ENCODE measurements at places on chromosomes 7 and 10. TPM values are rescaled to one million over a fixed set of nuclear protein-coding genes. Genes with fewer than 3 reads are reported as not detected.

GRCh38 chr7:112411186-112411795, 39.0 kb upstream of the IFRD1 start:
- no peaks in the 10 kb centered on the region for H3K4me1 ChIP-seq
- H3K36me3 ChIP-seq = no peaks in the 10 kb centered on the region
- no peaks in the 10 kb centered on the region for H3K27me3 ChIP-seq
- no peak overlapping the region for H3K4me3 ChIP-seq
- DNase-seq = no peak

Gene CPED1
- 24.1 TPM for total RNA-seq

Gene TRPV5
- not detected for total RNA-seq

- H3K27me3 ChIP-seq = no peaks in the 10 kb centered on the region
- DNase-seq = no peak
- H3K36me3 ChIP-seq = no peaks in the 10 kb centered on the region
- no peak overlapping the region for H3K4me3 ChIP-seq
- H3K4me1 ChIP-seq = no peaks in the 10 kb centered on the region
Observed at GRCh38 chr7:146074195-146074765, 42.3 kb upstream of the CNTNAP2 start.

Gene UCN3
- total RNA-seq = not detected

Gene SOSTDC1
- not detected for total RNA-seq

Gene AUTS2
- total RNA-seq = 8.3 TPM

- no peaks in the 10 kb centered on the region for H3K36me3 ChIP-seq
- H3K4me3 ChIP-seq = no peak overlapping the region
- no peak for DNase-seq
- H3K4me1 ChIP-seq = peaks cover 10% of the 10 kb centered on the region
- H3K27ac ChIP-seq = no peak overlapping the region
Observed at GRCh38 chr10:37566332-37566731, 291.1 kb downstream of the ZNF248 start.

Gene SLC26A4
- 0.93 TPM for total RNA-seq

DNA sequence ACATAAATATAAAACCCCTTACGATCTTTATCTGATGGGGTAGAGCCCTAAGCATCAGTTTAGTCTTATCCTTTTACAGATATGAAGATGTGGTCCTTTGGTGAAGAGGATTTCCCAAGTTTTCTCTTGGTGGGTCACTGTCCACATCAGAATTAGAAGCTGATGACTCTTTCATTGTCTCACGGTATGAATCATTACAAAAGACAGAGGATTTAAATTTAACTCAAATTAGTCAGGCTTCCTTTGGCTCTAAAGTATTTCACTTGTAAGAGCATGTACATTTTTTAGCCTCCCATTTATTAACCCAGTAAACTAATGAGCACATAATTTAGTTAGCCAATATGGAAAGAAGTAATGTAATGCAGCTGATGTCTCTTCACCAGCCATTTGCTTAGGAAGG, 49.9 kb upstream of the TMEM26 start:
- H3K36me3 ChIP-seq = no peaks in the 10 kb centered on the region
- no peak for DNase-seq
- H3K27ac ChIP-seq = no peak overlapping the region
- no peak overlapping the region for H3K4me3 ChIP-seq
- no peaks in the 10 kb centered on the region for H3K4me1 ChIP-seq

Gene BBS9
- 29.3 TPM for total RNA-seq

DNA sequence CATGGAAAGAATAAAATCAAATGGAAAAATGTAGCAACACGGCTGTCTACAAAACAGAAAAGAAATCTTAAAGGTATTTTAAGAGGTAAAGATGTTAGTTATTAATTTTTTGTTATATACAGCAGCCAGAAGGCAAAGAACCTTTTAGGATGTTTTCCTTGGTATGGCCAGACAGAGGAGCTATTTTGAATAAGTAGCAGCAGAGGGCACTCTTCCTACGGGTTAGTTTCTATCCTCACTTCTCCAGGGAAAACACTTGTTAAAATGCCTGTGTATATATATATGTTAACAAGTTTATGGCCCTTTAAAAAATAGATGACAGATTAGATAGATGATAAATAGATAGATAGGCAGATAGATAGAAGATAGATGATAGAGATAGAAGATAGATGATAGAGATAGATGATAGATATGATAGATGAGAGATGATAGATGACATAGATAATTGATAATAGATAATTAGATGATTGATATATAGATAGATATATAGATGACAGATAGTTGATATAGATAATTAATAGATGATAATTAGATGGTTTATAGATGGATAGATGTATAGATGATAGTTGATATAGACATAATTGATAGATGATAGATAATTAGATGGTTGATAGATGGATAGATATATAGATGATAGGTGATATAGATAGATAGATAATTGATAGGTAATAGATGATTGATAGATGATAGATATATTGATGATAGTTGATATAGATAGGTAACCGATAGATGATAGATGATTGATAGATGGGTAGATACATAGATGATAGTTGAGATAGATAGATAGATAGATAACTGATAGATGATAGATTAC, 57.8 kb upstream of the WIPF3 start:
- no peak for DNase-seq

Gene OR6B1
- total RNA-seq = not detected

Gene CYP26C1
- total RNA-seq = not detected

GRCh38 chr10:31939797-31940708, 11.4 kb upstream of the ARHGAP12 start:
- H3K27ac ChIP-seq = no peak overlapping the region
- no peaks in the 10 kb centered on the region for H3K36me3 ChIP-seq
- no peak for DNase-seq
- H3K4me1 ChIP-seq = no peaks in the 10 kb centered on the region

GRCh38 chr10:580778-581177, 108.7 kb downstream of the DIP2C start:
- no peak for DNase-seq
- H3K36me3 ChIP-seq = no peaks in the 10 kb centered on the region
- no peaks in the 10 kb centered on the region for H3K4me1 ChIP-seq
- H3K27ac ChIP-seq = no peak overlapping the region
- H3K4me3 ChIP-seq = no peak overlapping the region
- no peaks in the 10 kb centered on the region for H3K27me3 ChIP-seq

Gene SPDYE2
- total RNA-seq = not detected

DNA sequence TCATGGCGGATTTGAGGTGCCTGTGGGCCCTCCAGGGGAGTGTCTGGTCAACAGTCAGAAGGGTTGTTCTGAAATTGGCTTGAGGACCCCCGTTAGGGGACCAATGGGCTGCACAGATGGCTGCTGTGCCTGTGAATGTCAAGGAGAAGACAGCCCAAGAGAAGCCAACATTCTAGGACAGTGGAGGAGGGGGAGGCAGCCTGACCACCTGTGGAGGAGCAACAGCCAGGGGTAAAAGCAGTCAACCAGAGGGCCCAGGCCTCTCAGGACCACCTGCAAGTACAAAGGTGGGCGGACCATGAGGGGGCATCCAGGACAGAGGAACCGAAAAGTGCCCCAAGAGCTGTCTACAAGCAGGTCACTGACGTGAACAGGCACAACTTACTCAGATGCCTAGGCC, 76.6 kb downstream of the VSTM4 start:
- H3K4me1 ChIP-seq = no peaks in the 10 kb centered on the region
- H3K36me3 ChIP-seq = no peaks in the 10 kb centered on the region
- H3K4me3 ChIP-seq = no peak overlapping the region

All from heart left ventricle (tissue), 16 donors.